Endothelial cell (in vitro differentiated cells): ENCODE measurements at places on chromosomes 5 and 9. TPM values are rescaled to one million over a fixed set of nuclear protein-coding genes. Genes with fewer than 3 reads are reported as not detected.

SLC46A2 gene
- total RNA-seq = not detected

NR4A3 gene
- 0.18 TPM for total RNA-seq

PCDHA13 gene
- 2.5 TPM for total RNA-seq

SVEP1 gene
- total RNA-seq = 0.08 TPM

COL27A1 gene
- total RNA-seq = 61.4 TPM

WDR38 gene
- total RNA-seq = not detected

TMEM232 gene
- total RNA-seq = 3.1 TPM

CDKN2AIPNL gene
- 26.2 TPM for total RNA-seq

- H3K27me3 ChIP-seq = peaks cover 2% of the 10 kb centered on the region
- no peaks in the 10 kb centered on the region for H3K36me3 ChIP-seq
- H3K4me1 ChIP-seq = peaks cover 10% of the 10 kb centered on the region
- no peak overlapping the region for H3K27ac ChIP-seq
- no peak overlapping the region for H3K4me3 ChIP-seq
Measured at GRCh38 chr5:35087991-35088390, 40.2 kb upstream of the AGXT2 start.

DNA sequence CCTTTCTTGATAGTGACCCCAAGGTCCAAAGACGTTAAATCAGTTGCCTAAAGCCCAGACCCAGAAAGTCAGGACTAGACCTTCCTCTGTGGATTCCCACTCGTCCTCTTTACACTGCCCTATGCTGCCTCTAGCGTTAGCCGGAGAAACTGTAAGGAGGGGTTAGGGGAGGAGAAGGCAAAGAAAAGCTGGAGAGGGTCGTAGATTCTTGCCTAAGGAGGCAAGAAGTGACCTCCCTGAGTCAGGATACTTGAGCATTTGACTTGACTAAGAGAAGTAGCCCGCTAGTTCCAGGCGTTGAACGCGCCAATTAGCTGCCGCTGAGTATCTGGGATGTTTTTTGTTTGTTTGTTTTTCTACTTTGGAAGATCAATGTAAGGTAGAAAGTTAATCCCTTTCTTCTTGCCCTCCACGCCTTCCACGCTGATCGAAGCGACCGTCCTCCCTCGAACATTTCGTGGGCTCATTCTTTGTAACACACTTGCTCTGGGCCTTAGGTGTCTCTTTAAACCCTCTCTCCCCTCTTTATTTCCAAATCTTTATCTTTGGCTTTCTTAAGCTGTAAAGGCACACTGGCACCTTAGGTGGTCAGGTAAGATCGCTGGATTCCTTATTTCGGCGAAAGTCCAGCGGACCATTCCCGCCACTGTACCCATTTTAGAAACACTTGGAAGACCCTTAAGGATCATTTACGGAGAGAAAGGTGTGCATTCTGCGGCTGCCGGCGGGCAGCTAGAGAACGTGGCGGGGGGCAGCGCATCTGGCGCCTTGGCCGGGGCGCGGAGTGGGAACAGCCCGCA is 5.1 kb upstream of the RGMB start:
- peak overlapping the region; percentile 37 for H3K27ac ChIP-seq
- H3K4me1 ChIP-seq = peaks cover 15% of the 10 kb centered on the region
- peak; percentile 75 for DNase-seq
- H3K27me3 ChIP-seq = peaks cover 13% of the 10 kb centered on the region
- H3K36me3 ChIP-seq = peaks cover 7% of the 10 kb centered on the region
- peak overlapping the region; percentile 93 for H3K4me3 ChIP-seq

DNA sequence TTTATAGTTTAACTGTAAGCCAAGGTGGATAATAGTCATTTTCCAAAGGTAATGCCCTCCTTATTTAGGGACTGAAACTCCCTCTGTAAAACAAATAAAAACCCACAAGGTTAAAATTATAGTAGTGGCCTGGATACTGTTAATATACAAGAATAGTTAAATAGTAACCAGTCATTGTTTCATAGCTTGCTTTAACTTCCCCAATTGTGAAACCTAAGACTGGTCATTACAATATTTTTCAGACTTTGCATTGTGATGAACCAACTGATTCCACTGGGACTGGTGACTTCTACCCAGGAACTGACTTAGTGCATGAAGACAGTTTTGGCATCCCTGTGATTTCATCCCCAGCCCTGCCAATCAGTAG is 162.6 kb downstream of the SMC2 start:
- H3K36me3 ChIP-seq = no peaks in the 10 kb centered on the region
- no peak for DNase-seq
- no peaks in the 10 kb centered on the region for H3K27me3 ChIP-seq

- H3K4me3 ChIP-seq = no peak overlapping the region
- H3K36me3 ChIP-seq = no peaks in the 10 kb centered on the region
- no peak overlapping the region for H3K27ac ChIP-seq
- DNase-seq = no peak
- peaks cover 1% of the 10 kb centered on the region for H3K27me3 ChIP-seq
Measured at GRCh38 chr9:5263351-5264218, 32.4 kb downstream of the INSL4 start.

DNA sequence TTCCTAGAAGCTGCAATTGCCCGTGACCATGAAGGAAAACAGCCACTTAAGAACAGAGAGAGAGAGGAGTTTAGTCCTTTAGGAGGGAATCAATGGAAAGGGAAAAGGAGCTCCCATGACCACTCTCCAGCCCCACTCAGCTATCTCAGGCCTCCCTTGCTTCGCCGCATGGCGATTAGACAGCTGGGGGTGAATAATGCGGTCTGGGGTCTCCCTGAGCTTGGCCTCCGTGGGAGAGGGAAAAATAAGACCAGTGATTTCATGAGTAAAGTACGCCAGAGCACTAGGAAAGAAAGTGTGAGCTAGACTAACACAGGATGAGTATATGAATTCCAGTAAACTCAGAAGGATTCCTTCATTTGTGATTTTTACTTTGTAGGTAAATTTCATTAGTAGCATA is 180.3 kb downstream of the TRIO start:
- no peak for DNase-seq
- H3K4me1 ChIP-seq = peaks cover 38% of the 10 kb centered on the region
- peaks cover 67% of the 10 kb centered on the region for H3K36me3 ChIP-seq
- peak overlapping the region; percentile 61 for H3K27ac ChIP-seq

GRCh38 chr9:127751269-127752054 is 16.4 kb upstream of the TOR2A start:
- peaks cover 19% of the 10 kb centered on the region for H3K4me1 ChIP-seq
- H3K27me3 ChIP-seq = peaks cover 20% of the 10 kb centered on the region
- peak overlapping the region; percentile 36 for H3K27ac ChIP-seq
- peak overlapping the region; percentile 80 for H3K4me3 ChIP-seq

GRCh38 chr9:127858041-127858512 is 3.6 kb upstream of the ENG start:
- DNase-seq = no peak
- H3K4me1 ChIP-seq = peaks cover 56% of the 10 kb centered on the region
- no peaks in the 10 kb centered on the region for H3K36me3 ChIP-seq

DNA sequence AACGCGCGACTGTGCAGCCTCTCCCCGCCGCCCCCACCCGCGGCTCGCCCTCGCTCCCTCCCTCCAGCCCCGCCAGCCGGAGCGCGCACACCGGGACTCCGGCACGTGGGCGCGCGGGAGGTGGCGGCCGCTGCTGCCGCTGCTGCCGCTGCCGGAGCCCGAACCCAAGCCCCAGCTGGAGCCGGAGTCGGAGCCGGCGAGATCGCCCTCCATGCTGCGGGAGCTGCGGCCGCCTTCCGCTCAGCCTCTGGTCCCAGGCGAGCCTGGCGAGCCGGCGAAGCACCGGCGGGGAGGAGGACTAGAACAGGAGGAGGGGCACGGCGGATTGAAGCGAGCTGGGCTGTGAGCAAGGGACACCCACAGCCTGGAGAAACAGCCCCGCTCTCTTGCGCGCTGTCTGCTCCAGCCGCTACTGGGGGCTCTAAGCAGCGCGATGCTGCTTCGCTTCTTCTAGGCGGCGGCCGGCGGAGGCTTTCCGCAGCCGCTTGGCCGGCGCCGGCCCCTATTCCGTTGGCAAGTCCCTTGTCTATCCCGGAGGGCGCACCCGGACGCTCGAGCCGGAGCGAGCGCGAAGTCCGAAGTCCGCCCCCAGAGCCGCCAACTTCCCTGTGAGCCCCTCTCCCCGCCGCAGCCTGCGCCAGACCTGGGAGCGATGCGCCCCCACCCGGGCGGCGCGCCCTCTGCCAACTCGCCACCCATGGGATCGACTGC is 598.7 kb upstream of the SGCD start:
- H3K36me3 ChIP-seq = no peaks in the 10 kb centered on the region
- no peak overlapping the region for H3K27ac ChIP-seq
- H3K4me3 ChIP-seq = peak overlapping the region; percentile 87
- H3K4me1 ChIP-seq = peaks cover 14% of the 10 kb centered on the region

DNA sequence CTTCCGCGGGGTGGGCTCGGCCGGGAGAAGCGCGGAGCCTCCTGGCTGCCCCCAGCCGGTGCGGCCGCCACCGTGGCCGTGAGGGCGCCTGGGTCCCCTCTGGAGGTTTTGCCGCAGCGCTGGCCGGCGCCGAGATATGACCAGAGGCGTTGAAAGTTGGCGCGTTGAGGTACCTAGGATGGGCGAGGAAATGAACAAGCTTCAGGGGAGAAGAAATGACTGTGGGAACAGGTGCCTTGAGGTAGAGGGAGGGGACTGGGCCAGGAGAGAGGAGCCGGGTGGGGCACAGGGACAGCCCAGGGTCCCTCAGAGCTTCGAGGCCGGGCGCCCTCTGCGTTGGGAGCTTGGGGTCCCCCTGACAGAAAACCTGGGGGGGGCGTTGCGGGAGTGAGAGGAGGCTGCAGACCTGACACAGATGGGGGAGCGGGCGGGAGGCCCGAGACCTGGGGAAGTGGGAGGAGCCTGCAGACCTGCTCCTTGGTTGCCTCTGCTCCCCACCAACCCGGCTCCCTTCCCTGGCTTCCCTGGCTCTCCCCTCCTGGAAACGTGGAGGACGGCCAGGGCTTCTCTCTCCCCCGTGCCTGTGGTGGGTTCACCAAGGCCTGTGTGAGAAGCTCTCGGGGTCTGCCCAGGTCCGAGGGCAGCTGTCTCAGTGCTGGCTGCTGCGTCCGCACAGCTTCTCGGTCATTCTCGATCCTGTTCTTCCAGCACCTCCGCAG is 14.2 kb downstream of the RABL6 start:
- no peak for DNase-seq
- H3K27ac ChIP-seq = no peak overlapping the region
- peaks cover 10% of the 10 kb centered on the region for H3K27me3 ChIP-seq
- no peak overlapping the region for H3K4me3 ChIP-seq
